ENCODE measurements at places on chromosomes 3 and 15.

DNA sequence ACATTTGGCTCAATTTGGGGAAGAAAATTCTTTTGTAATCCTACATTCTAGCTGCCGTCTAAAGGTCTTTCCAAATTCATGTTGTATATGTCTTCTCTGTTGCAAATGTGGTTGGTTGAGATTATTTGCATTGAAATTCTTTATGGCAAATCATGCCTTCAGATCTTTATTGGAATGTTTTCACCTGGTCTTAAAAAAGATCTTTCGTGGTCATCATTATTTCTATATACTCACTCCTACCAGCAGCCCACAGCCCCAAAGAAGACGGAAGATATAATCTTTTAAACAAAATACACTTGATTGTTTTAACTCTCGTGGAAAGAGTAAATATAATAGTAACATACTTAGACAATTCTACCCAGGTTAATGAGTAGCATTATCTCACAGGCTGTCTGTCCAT is 41.5 kb upstream of the PPARG start:
- DNase-seq, result no peak

- no peak for DNase-seq
Measured at GRCh38 chr15:29734917-29735572, 87.2 kb downstream of the TJP1 start.

GRCh38 chr3:192566706-192567290 is 160.5 kb downstream of the FGF12 start:
- no peak for DNase-seq

DNA sequence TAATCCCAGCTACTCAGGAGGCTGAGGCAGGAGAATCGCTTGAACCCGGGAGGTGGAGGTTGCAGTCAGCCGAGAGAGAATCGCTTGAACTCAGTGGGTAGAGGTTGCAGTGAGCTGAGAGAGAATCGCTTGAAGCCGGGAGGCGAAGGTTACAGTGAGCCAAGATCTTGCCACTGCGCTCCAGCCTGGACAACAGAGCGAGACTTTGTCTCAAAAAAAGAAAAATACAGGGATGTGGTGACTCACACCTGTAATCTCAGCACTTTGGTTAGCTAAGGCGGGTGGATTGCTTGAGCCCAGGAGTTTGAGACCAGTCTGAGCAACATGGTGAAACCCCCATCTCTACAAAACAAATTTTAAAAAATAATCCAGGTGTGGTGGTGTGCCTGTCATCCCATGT is 26.8 kb downstream of the UBE2E1 start:
- no peak for DNase-seq

DNA sequence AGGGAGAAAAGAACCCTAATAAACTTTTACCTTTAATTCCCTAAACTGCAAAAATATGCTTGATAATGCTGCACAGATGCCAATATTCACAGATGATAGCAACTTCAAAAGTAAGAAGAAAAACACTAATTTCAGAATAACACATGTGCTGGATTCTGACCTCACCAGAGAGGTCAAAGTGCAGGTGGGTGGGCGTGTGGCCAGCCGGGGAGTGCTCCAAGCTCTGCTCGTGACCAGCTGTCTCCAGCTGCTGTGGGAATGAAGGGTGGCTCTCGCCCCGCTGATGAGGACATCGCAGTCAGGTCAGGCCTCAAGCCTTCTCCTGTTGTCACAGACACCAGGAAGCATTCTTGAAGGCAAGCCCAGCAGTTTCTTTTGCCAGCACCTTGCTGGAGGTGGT is 57.1 kb downstream of the ADAMTS17 start:
- DNase-seq, result no peak

DNA sequence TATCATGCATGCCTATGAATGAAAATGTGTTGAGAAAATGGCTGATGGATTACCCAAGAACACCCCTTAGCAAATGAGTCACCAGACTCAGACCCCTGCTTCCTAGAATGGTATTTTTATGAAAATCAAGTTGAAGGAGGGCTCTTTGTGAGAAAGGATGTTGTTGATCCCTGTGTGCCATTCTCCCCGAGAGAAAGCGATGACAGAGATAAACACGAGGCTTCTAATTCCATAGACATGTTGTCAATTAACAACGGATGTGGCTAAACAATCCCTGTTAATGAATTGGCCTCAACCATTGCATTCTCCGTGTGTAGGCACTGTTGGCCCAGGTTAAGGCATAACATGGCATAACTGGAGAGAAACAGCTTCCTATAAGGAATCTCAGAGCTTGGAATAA is 5.8 kb upstream of the OXTR start:
- no peak for DNase-seq

DNA sequence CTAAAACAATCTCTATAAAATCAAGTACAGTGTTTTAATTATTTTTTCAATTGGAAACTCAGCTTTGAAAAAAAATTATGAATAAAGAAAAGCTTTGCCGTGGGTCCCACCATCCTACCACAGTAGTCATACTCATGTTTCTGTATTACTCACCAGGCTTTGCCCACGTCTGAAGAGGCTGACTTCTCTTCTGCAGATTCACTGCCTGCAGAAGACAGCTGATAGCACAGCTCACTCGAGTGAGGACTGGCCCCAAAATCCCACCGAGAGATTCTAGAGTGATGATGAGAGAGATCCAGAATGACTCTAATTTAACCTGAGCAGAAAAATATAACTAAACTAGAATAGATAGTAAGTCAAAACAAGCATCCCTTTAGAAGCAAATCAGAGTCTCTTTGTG is 11.9 kb downstream of the C2CD4B start:
- no peak for DNase-seq

Data from stimulated activated CD8-positive, alpha-beta memory T cell treated with anti-CD3 and anti-CD28 coated beads, Interleukin-4, amount 100 ng/mL, for 1 hour (primary cell).